Vagina (tissue), 2 donors: ENCODE measurements at places on chromosomes 7 and 10.

DNA sequence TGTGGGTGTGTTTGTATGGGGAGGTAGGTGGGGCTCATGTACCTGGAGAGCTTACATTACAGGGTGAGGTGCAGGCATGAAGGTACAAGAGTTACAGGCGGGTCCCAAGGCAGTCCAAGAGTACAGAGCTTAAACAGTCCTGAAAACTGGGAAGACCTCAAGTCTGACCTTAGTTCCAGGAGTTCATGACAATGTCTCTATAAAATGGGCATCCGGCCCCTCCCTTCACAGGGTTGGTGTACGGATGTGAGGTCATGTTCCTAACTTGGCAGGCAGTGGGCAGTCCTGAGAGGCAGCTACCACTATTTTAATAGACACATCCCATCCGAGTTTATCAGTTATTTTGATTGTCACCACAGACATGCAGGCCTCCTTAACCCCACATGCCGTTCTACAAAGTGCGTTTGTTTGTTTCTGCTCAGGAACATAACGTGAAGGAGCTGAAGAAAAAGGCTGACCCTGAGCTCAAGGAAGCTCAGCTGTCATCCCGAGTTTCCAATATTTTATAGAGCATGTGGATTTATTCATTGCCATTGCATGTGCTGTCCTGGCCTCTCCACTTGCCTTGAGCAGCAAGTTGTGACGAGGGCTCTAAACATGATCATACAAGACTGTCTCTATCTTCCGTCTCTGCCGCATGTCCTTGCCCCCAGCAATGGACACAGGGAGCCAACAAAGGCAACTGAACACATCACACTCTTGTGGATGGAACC is 647.5 kb upstream of the IGFBP3 start:
- DNase-seq = no peak

DNA sequence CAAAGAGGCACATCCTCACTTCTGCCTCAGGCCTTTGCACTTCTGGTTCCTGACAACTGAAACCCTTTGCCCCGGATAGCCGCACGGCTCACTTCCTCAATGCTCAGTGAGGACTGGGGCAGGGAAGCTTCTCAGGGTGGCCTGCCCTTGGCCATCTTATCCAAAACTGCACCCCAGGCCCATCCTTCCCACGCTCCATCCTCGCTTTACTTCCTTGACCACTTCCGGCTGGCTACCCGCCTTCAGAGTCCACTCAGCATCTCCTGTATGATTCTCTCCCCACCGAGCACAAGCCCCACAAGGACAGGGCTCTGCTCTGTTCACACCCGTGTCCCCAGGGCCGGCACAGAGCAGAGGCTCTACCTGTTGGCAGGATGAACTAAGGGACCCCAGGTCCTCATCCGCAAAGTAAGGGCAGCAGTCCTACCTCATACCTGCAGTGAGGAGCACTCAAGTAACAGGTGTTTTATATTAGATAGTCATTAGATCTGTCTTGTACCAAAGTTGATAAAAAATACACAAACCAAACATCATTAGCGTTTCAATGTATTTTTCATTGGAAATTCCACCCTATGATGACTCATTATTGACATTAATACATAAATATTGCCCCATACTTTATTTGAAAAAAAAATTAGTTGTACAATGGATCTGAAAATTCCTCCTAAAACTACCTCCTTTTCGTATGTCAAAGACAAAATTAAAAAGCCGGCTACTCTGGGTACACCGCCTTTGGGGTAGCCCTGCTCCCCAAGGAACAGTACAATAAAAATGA is 35.0 kb downstream of the GNA12 start:
- DNase-seq = no peak

DNA sequence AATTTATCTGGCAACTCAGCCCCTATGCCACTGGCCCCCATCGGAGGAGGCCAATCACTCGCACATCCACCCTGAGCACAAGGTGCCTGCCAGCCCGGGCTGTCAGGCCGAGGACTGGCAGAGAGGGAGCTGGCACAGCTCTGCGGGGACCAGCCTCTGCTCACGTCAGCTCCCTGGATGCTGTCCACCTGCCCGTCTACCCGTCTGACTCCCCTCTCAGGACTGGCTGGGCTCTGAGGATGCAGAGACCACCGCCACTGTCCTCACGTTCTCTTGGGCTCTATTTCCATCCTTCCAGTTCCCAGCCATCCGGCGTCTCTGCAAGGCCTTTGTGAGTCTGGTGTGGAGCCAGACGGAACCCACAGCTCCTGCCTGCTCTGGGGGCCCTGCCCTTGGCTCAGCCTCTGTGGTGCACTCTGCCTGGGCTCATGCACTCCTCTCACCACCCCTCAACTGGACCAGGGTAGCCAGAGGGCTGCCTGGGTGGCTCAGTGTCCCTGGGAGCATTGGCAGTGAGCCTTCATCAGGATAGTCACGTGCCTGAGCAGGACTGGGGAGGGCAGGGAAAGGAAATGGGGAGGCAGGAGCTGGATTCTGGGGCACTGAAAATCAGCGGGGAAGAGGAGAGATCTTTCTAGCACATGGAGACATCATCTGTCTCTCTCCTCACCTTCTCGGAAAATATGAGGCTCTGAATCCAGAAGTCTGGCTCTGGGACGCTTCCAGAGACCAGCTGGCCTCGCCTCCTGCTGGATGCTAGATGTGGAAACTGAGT is 38.0 kb upstream of the PCBD1 start:
- DNase-seq = no peak

- no peak for DNase-seq
These were observed 88.4 kb upstream of the SMNDC1 start for GRCh38 chr10:110392868-110393740.

GRCh38 chr7:136845899-136846465 is 22.5 kb upstream of the CHRM2 start:
- no peak for DNase-seq

GRCh38 chr7:27032839-27033238 is 63.0 kb downstream of the HOXA1 start:
- DNase-seq = no peak
